ENCODE measurements at places on chromosomes 11 and 22.

DNA sequence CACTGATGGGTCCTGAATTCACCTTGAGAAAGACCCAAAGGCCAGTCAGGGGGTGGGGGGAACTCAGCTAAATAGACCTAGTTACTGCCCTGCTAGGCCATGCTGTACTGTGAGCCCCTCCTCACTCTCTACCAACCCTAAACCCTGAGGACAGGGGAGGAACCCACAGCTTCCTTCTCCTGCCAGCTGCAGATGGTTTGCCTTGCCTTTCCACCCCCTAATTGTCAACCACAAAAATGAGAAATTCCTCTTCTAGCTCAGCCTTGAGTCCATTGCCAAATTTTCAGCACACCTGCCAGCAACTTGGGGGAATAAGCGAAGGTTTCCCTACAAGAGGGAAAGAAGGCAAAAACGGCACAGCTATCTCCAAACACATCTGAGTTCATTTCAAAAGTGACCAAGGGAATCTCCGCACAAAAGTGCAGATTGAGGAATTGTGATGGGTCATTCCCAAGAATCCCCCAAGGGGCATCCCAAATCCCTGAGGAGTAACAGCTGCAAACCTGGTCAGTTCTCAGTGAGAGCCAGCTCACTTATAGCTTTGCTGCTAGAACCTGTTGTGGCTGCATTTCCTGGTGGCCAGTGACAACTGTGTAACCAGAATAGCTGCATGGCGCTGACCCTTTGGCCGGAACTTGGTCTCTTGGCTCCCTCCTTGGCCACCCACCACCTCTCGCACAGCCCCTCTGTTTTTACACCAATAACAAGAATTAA is 2.4 kb upstream of the TTC36 start:
- DNase-seq = no peak

DNA sequence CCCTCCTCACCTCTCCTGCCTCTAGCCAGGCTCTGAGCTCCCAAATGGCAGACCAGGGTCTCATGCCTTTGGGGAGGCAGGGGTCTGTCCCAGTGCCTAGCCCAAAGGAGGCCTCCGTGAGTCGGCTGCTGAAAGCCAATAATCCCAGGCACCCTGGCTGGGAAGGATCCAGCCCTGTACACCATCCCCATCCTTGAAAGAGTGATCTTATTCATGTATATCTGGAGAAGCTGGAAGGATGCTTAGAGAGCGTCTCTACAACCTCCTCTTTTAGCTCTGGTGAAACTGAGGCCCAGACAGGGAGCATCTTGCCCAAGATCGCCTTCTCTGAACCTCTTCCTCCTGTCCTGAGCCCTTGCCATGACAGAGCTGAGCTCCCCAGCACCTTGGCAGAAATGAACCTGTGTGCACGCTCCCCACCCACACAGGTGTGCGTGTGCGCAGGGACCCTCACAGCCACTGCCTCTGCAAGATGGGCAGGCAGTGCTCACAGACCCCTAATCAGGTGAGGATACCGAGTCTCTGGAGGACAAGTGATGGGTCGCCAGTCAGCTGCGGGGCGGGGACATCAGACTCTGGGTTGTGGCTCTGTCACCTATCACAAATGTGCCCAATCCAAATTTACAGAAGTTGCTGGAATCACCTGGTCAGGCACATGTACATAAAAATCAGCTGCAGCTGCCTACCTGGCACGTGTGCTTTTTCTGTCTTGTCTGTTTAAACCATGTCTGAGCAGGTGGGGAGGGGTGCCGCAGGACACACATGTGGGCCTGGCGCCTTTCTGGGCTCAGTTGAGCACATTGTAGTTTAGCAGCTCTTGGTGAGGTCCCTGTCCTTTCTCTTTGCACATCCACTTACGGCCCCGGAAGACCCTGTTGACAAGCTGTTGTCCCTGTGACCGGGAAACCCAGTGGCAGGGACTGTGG is 49.3 kb upstream of the WNT7B start:
- no peak for DNase-seq

DNA sequence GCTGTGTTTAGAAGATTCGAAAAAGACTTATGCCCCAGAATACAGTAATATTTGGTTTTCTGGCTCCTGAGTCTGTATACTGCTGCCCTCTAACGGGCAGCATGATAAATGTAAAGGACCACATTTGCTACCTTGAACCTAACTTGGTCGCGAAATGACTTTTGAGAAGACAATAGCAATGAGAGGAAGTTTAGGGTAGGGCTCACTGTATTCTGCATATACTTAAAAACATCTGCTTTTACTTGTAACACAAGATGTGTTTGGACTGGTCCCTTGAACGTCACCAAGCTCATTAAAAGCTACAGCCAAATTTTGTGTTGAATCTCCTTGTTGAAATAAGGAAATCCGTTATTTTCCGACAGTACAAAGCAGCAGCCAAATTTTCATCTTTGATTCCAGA is 309.1 kb downstream of the SWAP70 start:
- DNase-seq = no peak

- DNase-seq = no peak
Observed at GRCh38 chr11:1691878-1692707, 4.9 kb upstream of the KRTAP5-6 start.

- DNase-seq = no peak
Observed at GRCh38 chr22:38136607-38137006, 26.1 kb upstream of the BAIAP2L2 start.

DNA sequence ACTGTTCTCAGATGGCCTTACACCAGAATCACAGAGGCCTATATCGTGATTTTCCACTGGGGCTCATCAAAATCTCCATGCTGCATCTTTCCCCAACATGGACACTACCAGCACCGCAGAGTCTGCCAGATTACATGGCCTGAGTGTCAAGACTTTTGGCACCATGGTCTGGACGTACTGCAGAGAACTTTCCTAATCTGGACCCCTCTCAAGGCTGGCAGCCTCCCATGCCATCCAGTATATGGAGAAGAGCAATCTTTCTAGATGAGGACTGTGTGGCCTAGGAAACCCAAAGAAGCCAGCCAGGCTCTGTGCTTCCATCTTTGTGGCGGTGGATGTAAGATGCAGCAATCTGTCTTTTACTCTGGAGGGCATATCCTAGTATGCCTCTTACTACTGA is 139.2 kb downstream of the ADAMTS15 start:
- no peak for DNase-seq

DNA sequence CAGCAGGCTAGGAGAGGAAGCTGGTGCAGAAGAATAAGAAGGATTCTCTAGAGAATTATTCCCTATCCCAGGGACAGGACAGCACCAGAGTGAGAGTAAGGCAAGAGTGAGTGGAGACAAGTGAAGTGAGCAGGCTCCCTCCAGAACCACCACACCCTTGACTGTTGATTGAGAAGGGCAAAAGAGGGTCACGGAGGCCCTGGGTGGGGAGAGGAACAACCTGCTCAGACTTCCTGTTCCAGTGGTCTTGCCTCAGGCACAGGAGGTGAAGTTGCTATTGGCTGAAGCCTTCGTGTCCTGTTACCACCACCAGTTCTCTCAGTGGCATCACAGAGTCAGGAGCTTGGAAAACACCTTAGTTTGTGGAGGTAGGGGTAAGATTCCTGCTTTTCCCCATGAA is 51.7 kb upstream of the CCDC89 start:
- no peak for DNase-seq

GRCh38 chr11:95835351-95835750 is 45.1 kb downstream of the CEP57 start:
- DNase-seq = no peak

DNA sequence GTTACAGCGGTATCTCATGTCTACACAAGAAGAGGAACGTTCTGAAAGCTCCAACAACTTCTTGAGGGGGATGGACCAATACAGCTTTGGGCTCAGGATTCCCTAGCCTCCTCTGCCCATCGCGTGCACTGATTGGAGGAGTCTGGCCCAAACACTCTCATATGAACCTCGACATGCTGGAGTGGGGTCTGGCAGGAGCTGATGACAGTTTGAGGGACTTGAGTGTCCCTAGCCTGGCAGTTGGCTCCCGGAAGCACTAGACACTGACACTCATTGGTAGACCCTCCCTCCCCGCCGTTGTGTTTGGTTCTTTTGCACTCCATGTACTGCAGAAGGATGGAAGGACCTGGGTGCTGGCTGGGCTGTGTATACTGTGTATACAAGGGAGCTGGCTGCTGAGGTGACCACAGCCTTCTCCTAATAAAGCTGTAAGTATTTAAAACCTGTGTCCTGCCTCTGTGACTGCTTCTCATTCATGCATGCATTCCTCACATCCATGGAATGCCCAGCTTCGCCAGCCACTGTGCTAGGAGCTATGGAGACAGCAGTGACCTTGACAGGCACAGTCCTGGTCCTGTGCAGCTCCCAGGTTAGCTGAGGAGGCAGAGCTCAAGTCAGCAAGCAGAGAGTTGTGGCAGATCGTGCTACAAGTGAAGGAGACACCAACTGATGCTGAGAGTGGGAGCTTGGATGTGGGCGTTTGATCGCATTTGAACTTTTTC is 27.9 kb downstream of the ADAMTS15 start:
- no peak for DNase-seq

- no peak for DNase-seq
Observed at GRCh38 chr11:110883256-110883655, 171.0 kb upstream of the ARHGAP20 start.

- no peak for DNase-seq
Observed at GRCh38 chr11:47387944-47388696, 9.8 kb upstream of the SPI1 start.

GRCh38 chr22:16965560-16965959 is 42.5 kb downstream of the GAB4 start:
- DNase-seq = no peak

- no peak for DNase-seq
Observed at GRCh38 chr11:31492320-31492913, 17.0 kb downstream of the IMMP1L start.

GRCh38 chr11:16962146-16962545 is 52.1 kb downstream of the PLEKHA7 start:
- no peak for DNase-seq

- DNase-seq = no peak
Observed at GRCh38 chr11:3156282-3156660, 8.8 kb downstream of the OSBPL5 start.

GRCh38 chr11:79182794-79183193 is 258.0 kb downstream of the TENM4 start:
- DNase-seq = no peak

- DNase-seq = no peak
Observed at GRCh38 chr11:102900346-102900745, 25.6 kb upstream of the MMP12 start.

GRCh38 chr11:112759418-112759817 is 201.8 kb upstream of the NCAM1 start:
- DNase-seq = no peak

- DNase-seq = no peak
Observed at GRCh38 chr11:115221461-115222069, 282.6 kb downstream of the CADM1 start.

GRCh38 chr11:124551189-124551588 is 7.7 kb upstream of the OR8B12 start:
- DNase-seq = no peak

GRCh38 chr11:127056338-127056971 is 55.9 kb upstream of the KIRREL3 start:
- no peak for DNase-seq

GRCh38 chr11:115439385-115439784 is 64.8 kb downstream of the CADM1 start:
- no peak for DNase-seq

- no peak for DNase-seq
Observed at GRCh38 chr11:61480261-61480993, 28.1 kb upstream of the LRRC10B start.

- DNase-seq = no peak
Observed at GRCh38 chr11:76103460-76103859, 102.8 kb downstream of the WNT11 start.

- DNase-seq = no peak
Observed at GRCh38 chr22:47174671-47175112, 412.2 kb downstream of the TBC1D22A start.

DNA sequence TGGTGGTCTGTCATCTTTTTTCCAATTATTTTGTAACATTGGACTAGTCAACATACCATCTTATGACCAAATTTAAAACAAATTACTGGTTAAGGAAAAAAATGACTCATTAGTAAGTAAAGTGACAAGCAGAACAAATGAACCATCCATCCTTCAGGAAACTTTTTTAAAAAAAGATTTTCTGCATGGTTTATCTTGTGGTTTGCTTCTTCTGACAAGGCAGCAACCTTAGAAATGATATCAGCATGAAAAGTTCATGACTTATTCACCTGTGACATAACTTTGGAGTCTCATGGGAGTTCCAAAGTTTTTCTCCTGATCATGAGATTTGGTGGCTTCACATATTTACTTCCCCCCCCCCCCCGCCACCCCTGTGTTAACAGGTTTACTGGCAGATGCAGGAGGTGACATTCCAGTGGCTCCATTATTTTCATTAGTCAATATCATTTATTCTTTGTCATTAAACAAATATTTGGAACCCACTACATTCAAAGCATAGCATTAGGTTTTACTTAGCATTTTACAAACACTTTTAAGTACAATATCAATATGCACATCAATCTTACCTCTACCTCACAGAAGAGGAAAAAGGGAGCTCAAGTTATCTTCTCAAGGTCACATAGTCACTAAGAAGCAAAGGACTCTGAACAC is 40.7 kb downstream of the DCUN1D5 start:
- DNase-seq = no peak

All from NCI-H187 treated with DMSO at 0.1 percent for 48 hours (cell line).